Dermis microvascular lymphatic vessel endothelial cell (primary cell): ENCODE measurements at places on chromosomes 7 and 10. TPM values are rescaled to one million over a fixed set of nuclear protein-coding genes. Genes with fewer than 3 reads are reported as not detected.
A peak's percentile ranks its signal among the peaks of the same experiment; 100 is the strongest.

- no peak for DNase-seq
Observed at GRCh38 chr7:43076606-43077005, 35.8 kb upstream of the HECW1 start.

GRCh38 chr10:113161066-113161465 is 211.0 kb downstream of the TCF7L2 start:
- DNase-seq: no peak

AGBL3 gene
- total RNA-seq: 0.51 and 1.0 TPM in 2 replicates

SDK1 gene
- 0.39 and 2.1 TPM in 2 replicates for total RNA-seq

DNA sequence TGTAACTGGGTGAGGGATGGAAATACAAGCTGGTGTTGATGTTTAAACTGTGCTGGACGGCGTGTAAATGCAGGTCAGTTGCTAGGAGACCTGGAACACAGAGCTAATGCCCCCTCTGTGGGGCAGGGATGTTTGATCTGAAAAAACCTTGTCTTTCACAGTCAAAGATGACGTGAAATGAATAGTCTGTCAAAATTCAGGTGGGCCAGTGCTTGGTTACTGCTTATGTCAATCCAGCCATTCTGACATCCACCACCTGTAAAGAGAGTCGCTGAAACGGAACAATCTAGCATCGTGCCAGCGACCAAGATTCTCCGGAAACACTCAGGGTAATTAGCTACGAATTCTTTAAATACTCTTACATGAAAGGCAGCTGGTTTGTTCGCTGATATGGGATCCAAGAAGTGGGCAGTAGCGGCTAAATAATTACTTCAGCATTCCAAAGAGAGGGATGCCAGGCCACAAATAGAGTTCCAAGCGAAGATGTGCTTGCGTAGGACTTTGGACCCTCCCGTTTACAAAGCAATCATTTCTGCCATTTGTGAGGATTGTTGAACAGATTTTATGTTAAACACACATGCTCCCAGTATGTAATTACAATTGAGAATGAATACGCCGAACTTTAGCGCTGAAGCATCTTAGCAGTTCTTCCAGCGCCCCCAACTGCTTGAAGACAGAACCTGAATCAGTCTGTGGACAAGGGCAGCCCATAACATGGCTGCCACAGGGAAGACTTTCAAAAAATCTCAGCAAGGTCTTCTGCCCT is 7.3 kb upstream of the ASB4 start:
- DNase-seq: no peak

- DNase-seq: no peak
Observed at GRCh38 chr10:28940158-28940888, 263.0 kb downstream of the BAMBI start.

DNA sequence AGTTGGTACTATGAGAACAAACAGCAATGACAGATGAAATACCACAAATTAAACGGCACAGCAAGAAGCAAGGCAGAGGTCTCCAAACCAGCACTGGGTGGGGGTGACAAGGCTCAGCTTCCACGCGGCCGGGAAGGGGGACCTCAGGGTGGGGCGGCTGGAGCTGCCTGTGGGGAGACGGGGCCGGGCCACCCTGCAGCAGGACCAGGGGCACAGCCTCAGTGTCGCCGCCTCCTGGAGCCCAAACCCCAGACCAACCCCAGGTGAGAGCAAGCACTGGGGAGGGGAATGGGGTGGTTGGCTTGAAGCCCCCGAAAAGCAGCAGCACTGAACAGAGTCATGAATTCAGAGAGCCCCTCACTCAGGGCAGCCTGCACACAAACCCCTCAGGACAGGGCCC is 49.3 kb upstream of the PRKAR1B start:
- no peak for DNase-seq

DNA sequence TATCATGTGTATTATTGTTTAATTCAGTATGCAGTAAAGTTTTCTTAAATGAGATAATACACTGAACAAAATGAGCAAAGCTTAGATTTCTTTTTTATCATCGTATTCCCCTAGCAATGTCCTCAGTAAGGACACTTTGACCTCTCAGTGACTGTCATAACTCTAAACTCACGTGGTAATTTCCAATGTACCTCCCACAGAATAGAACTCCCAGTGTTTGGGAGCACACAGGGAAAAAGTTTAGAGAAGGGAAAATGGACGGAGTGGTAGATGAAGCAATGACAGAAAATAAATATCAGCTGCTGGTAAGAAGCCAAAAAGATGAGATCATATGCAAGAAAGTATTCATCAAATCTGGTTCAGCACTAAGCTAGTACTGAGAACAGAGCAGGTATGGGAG is 758.6 kb upstream of the KCND2 start:
- no peak for DNase-seq

DNA sequence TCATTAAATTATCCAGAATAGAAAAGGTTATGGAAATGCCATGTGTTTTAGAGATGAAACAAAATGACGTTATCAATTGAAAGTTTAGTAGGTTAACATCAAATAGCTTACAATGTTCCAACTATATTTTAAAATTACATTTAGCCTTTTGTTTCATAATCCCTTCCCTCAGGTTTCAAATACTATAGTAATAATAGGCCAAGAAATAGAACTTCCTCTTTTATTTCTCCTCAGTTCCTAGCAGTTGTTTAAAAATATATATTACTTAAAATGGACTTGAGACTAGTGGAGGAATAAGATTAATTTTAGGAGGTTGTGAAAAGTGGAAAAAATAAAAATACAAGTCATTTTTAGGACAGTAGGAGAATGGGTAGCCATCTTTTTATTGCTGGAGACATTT is 16.4 kb upstream of the PDSS1 start:
- no peak for DNase-seq

DNA sequence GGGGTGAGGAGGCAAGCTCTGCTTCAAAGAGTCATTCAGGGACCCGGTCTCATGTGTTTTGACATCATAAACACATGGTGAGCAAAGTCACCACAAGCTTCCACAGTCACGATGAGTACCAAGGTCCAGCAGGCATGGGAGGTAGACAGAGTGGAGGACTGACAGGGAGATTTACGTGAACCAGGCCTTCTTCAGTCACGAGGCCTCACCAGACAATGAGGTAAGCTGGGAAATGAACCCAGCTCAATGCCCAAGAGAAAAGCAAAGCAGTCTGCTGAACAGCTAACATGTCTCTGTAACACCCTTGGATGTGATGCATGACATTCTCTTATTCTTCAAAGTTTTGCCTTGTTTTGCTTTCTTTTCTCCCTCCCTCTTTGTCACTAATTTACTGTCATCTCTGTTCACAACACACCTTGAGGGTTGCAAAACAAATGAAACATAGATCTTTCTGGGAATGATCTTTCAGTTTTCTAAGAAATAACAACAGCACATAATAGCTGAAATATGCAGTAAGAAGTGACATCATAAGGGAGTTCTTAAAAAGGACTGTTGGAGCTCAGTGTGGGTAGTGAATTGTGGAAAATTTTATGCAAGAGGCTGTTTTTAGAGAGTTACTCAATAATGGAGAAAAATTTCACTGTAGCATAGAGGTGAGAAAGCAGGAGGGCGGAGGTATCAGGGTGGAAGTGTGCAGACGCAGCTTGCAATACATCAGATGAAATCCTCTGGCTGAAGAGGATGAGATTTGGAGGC is 9.0 kb downstream of the PPP1R17 start:
- DNase-seq: no peak

- no peak for DNase-seq
Observed at GRCh38 chr7:151585744-151586393, 66.2 kb upstream of the RHEB start.

SLF2 gene
- 17.1 and 22.8 TPM in 2 replicates for total RNA-seq

DNA sequence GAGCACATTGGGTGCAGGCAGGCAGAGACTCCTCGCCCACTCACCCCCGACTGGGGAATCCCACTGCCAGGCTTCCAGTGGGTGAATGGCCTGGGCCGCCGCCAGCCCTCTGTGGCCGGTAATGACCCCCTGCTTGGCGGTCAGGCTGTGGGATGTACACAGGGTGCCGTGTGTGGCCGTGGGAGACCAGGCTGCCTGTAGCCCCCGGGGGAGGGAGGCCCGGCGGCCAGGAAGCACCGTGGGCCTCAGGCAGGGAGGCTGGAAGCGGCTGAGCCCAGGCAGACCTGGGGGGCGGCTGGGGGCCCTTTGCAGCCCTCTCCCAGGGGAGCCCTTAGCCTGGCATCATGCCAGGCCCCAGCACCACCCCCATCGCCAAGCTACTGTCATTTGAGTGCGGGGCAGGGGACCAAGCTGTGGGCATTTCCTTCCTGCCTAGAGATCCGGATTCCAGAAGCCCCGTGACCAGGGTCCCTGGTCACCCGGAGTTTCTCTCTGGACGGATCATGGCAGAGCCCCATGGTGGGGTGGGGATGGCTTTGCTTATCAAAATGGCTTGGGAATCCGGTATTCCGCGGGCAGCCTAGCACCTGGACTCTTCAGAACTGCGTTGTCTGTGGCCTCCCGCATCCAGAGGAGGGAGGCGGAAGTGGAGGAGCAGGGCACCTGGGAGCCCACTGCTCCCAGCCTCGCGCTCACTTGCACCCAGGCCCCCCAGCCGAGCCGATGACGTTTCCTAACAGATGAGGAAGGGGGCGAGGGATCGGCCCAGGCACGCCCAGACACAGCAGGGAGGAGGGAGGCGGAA is 1.1 kb downstream of the TTYH3 start:
- peak; percentile 74 for DNase-seq

- DNase-seq: no peak
Observed at GRCh38 chr10:55897490-55897921, 463.6 kb downstream of the ZWINT start.

FKBP6 gene
- not detected in 2 replicates for total RNA-seq

GOLGA7B gene
- total RNA-seq: under 0.01 and 0.13 TPM in 2 replicates

PON3 gene
- 0.13 TPM in 1 of 2 replicates, not detected in the other for total RNA-seq

- DNase-seq: peak; percentile 52
Observed at GRCh38 chr10:7417103-7417623, 6.3 kb upstream of the SFMBT2 start.
